ENCODE measurements at places on chromosomes 3 and 15. TPM values are rescaled to one million over a fixed set of nuclear protein-coding genes. Genes with fewer than 3 reads are reported as not detected.

The SEMA6D gene
- total RNA-seq = 39.8 TPM

The OR5K2 gene
- total RNA-seq = not detected

The CASR gene
- total RNA-seq = 0.12 TPM

The MME gene
- 1.5 TPM for total RNA-seq

The ARHGAP11A gene
- 1.1 TPM for total RNA-seq

The RARRES1 gene
- 125 TPM for total RNA-seq

The MASP1 gene
- 4.0 TPM for total RNA-seq

The GOLGA6B gene
- 0.36 TPM for total RNA-seq

The CHRNA5 gene
- 0.72 TPM for total RNA-seq

The STRIT1 gene
- not detected for total RNA-seq

The TAGLN3 gene
- not detected for total RNA-seq

- no peak for DNase-seq
- H3K4me1 ChIP-seq = peaks cover 14% of the 10 kb centered on the region
- H3K36me3 ChIP-seq = no peaks in the 10 kb centered on the region
- H3K27ac ChIP-seq = no peak overlapping the region
- H3K4me3 ChIP-seq = no peak overlapping the region
These were observed 310.2 kb downstream of the ULK4 start for GRCh38 chr3:41651718-41652117.

GRCh38 chr15:77044228-77045042, 26.5 kb downstream of the TSPAN3 start:
- H3K36me3 ChIP-seq = no peaks in the 10 kb centered on the region
- H3K4me1 ChIP-seq = no peaks in the 10 kb centered on the region
- DNase-seq = no peak
- H3K27me3 ChIP-seq = no peaks in the 10 kb centered on the region

- no peak overlapping the region for H3K27ac ChIP-seq
- H3K27me3 ChIP-seq = no peaks in the 10 kb centered on the region
- no peaks in the 10 kb centered on the region for H3K4me1 ChIP-seq
These were observed 77.2 kb upstream of the SLC6A1 start for GRCh38 chr3:10915376-10915775.

- no peak for DNase-seq
- no peaks in the 10 kb centered on the region for H3K36me3 ChIP-seq
- H3K4me1 ChIP-seq = no peaks in the 10 kb centered on the region
- H3K27me3 ChIP-seq = no peaks in the 10 kb centered on the region
- H3K4me3 ChIP-seq = no peak overlapping the region
- H3K27ac ChIP-seq = no peak overlapping the region
These were observed 76.5 kb downstream of the ACAP2 start for GRCh38 chr3:195366200-195366925.

GRCh38 chr3:12938258-12938711, 96.9 kb upstream of the RPL32 start:
- peaks cover 29% of the 10 kb centered on the region for H3K4me1 ChIP-seq
- no peak overlapping the region for H3K4me3 ChIP-seq
- H3K27ac ChIP-seq = peak overlapping the region; percentile 44
- peak; percentile 53 for DNase-seq
- no peaks in the 10 kb centered on the region for H3K36me3 ChIP-seq
- no peaks in the 10 kb centered on the region for H3K27me3 ChIP-seq

DNA sequence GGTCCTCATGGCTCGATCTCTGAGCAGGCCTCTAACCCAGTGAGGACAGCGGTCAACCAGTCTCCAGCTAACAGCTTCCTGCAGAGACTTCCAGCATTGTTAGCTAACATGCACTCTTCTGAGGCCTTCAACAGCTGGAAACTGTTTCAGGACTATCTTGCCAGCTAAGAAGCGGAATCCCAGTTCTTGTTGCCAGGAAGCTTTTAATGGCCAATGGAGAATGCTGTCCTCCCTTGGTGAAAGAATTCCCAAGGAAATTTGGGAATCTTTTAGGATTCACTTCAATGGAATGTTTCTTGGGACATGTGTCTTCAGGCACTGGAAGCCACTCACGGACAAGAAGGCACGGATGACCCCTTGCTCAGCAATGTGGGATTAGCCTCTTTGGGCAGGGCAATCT, 91.7 kb downstream of the CEMIP start:
- H3K27ac ChIP-seq = no peak overlapping the region
- H3K36me3 ChIP-seq = no peaks in the 10 kb centered on the region
- DNase-seq = no peak
- H3K4me3 ChIP-seq = no peak overlapping the region

DNA sequence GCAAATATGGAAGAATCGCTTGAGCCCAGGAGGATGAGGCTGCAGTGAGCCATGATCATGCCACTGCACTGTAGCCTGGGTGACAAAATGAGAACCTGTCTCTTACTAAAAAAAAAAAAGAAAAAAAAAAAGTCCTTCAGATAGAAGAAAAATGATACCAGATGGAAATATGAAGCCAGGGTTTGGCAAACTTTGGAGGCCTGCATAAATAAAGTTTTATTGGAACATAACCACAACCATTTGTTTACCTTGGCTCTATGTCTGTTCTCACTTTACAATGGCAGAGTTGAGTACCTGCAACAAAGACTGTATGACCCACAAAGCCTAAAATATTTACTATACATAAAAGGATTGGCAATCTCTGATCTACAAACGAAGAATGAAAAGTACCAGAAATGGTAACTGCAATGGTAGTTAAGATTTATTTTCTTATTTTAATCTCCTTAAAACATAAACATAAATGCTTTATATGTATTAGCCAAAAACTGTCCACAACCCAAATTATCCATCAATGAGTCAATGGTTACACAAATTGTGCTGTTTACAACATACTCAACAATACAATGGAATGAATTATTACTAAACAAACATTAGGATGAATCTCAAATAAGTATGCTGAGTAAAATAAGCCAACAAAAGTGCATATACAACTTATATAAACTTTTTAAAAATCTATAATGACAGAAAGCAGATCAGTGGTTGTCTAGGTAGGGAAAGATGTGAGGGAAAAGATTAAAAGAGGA, 41.8 kb downstream of the GOLGB1 start:
- DNase-seq = no peak
- H3K4me1 ChIP-seq = no peaks in the 10 kb centered on the region
- no peaks in the 10 kb centered on the region for H3K27me3 ChIP-seq
- no peaks in the 10 kb centered on the region for H3K36me3 ChIP-seq

GRCh38 chr15:83322061-83322460, 37.6 kb upstream of the BNC1 start:
- no peak for DNase-seq
- no peak overlapping the region for H3K27ac ChIP-seq
- H3K36me3 ChIP-seq = no peaks in the 10 kb centered on the region
- no peaks in the 10 kb centered on the region for H3K27me3 ChIP-seq
- no peaks in the 10 kb centered on the region for H3K4me1 ChIP-seq

GRCh38 chr3:15325228-15325627, 7.2 kb downstream of the SH3BP5 start:
- no peaks in the 10 kb centered on the region for H3K36me3 ChIP-seq
- H3K27ac ChIP-seq = peak overlapping the region; percentile 75
- no peaks in the 10 kb centered on the region for H3K27me3 ChIP-seq
- H3K4me1 ChIP-seq = peaks cover 45% of the 10 kb centered on the region

GRCh38 chr3:66480666-66481065, 20.2 kb downstream of the LRIG1 start:
- peaks cover 32% of the 10 kb centered on the region for H3K4me1 ChIP-seq
- no peaks in the 10 kb centered on the region for H3K27me3 ChIP-seq
- H3K27ac ChIP-seq = no peak overlapping the region

GRCh38 chr3:101936419-101937356, 87.4 kb downstream of the NFKBIZ start:
- H3K36me3 ChIP-seq = no peaks in the 10 kb centered on the region
- no peaks in the 10 kb centered on the region for H3K4me1 ChIP-seq
- H3K4me3 ChIP-seq = no peak overlapping the region
- DNase-seq = no peak

DNA sequence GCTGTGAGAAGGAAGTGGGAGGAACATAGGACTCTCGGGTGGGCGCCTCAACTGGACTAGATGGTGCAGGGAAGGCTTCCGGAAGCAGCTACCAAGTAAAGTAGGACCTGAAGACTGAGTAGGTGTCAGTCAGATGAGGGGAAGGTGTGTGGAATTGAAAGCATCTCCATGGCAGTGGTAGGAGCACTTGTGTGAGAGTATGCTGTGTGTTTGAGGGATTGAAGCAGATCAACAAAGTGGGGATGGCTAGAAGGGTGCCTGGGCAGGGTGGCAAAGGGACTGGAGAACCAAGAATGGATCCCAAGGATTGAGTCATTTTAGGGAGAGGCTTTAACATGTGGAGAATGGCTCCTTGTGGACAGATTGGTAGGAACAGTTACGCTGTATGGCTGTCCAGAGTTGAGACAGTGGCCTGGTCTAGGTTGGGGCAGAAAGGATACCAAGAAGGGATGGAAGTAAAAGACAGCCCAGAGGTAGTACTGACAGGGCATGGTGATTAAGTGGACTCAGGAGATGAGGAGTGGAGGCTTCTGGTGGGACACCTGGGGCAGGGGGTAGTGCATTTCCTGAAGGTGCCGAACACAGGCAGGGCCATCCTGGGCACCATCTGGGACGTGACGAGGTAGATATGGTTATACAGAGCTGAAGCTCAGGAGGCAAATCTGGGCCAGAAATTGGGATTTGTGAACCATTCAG, 1.5 kb downstream of the UQCC5 start:
- no peak overlapping the region for H3K27ac ChIP-seq
- no peaks in the 10 kb centered on the region for H3K36me3 ChIP-seq
- peak overlapping the region; percentile 60 for H3K4me3 ChIP-seq
- DNase-seq = no peak
- H3K4me1 ChIP-seq = peaks cover 22% of the 10 kb centered on the region

DNA sequence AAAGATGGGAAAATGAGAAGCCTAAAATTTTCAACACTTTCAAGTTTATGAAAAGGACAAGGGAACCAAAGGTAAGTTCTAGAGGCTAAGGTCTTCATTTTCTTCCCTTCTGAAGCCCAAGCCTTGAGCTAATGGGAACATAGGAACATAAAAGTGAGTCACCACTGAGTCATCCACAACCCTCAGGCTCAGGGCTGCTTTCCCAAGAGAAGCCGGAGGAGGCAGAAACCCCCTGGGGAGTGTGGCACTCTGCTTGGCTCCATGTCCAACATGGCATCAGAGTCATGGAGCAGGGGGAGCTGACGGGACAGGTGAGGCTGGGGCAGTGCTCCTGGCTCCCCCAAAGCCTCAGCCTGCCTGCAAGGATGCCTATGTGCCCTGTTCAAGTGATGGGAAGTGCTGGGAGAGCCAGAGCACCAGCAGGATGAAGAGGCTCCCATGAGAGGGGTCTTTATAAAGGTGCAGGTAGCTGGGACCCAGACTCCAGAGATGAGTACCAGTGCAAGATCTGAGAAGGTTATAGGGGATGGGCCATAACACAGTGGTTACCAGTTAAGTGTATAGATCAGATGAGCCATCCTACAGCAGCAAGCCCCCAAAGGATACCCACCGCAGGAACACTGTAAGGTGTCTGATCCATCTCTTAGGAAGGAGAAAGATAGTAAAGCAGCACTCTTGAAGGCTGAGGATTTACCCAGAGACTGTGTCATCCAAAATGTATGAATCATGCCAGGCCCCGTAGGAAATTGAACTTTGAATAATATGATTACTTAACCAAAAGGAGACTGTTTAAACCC, 31.8 kb upstream of the RYR3 start:
- H3K4me3 ChIP-seq = no peak overlapping the region
- no peak overlapping the region for H3K27ac ChIP-seq
- no peak for DNase-seq
- H3K36me3 ChIP-seq = no peaks in the 10 kb centered on the region
- no peaks in the 10 kb centered on the region for H3K27me3 ChIP-seq

DNA sequence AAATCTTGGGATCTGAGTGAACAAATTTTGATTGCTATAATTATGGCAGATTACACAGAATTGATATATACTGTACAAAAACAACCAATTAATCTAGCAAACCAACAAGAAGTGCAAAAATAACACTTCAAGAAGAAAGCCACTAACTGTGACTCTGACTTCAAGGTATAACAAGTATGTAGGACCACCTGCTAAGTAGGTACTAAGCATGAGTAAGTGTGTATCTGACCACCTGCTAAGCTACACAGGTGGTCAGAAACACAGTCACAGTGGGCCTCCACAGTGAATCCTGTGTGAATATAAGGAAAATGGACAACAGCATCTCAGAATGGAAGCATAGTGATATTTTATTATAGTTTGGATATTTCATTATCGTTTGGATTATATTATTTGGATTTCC, 14.8 kb upstream of the PLSCR4 start:
- no peaks in the 10 kb centered on the region for H3K4me1 ChIP-seq
- H3K4me3 ChIP-seq = no peak overlapping the region
- no peaks in the 10 kb centered on the region for H3K36me3 ChIP-seq
- no peak for DNase-seq

- no peaks in the 10 kb centered on the region for H3K27me3 ChIP-seq
- H3K36me3 ChIP-seq = no peaks in the 10 kb centered on the region
- no peak for DNase-seq
- no peak overlapping the region for H3K27ac ChIP-seq
These were observed 28.5 kb downstream of the SELENOT start for GRCh38 chr3:150631515-150632221.

GRCh38 chr15:63487076-63487757, 17.2 kb upstream of the USP3 start:
- H3K4me1 ChIP-seq = peaks cover 4% of the 10 kb centered on the region
- DNase-seq = peak; percentile 90
- H3K27me3 ChIP-seq = no peaks in the 10 kb centered on the region
- H3K27ac ChIP-seq = no peak overlapping the region

GRCh38 chr3:14133876-14134275, 9.0 kb downstream of the TMEM43 start:
- no peak for DNase-seq
- H3K27ac ChIP-seq = no peak overlapping the region
- H3K4me3 ChIP-seq = no peak overlapping the region
- no peaks in the 10 kb centered on the region for H3K27me3 ChIP-seq
- no peaks in the 10 kb centered on the region for H3K36me3 ChIP-seq

- peaks cover 7% of the 10 kb centered on the region for H3K4me1 ChIP-seq
- H3K27ac ChIP-seq = no peak overlapping the region
- no peak for DNase-seq
- no peaks in the 10 kb centered on the region for H3K36me3 ChIP-seq
- no peak overlapping the region for H3K4me3 ChIP-seq
These were observed 103.0 kb downstream of the PGPEP1L start for GRCh38 chr15:98904544-98904943.

DNA sequence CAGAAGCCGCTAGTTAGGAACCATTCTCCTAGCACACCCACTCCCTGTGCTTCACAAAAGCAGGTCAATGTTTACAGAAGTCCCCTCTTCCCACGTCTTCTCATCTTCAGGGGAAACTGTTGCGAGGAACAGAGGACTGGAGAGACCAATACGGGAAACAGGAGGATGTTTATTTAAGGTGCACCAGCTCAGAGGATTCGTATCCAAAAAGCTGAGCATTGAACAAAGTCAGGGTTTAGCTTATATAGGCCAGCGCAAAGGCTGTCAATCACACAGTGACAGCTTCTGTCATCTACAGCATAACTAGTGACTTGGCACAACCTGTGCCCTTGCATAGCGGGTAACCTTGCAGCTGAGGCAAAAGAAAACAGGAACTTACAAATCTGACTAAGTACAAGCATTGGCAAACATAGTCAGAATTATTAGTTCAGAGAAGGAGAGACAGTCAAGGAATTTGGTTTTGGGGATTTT, 61.3 kb downstream of the ZDHHC19 start:
- no peaks in the 10 kb centered on the region for H3K36me3 ChIP-seq
- H3K4me3 ChIP-seq = no peak overlapping the region
- DNase-seq = no peak
- no peaks in the 10 kb centered on the region for H3K4me1 ChIP-seq
- H3K27ac ChIP-seq = no peak overlapping the region
- no peaks in the 10 kb centered on the region for H3K27me3 ChIP-seq

GRCh38 chr15:77759896-77760592, 127.3 kb upstream of the LINGO1 start:
- no peaks in the 10 kb centered on the region for H3K27me3 ChIP-seq
- H3K4me3 ChIP-seq = no peak overlapping the region
- no peaks in the 10 kb centered on the region for H3K4me1 ChIP-seq
- no peak overlapping the region for H3K27ac ChIP-seq
